ENCODE measurements at places on chromosomes 11 and 22.

- peak; percentile 43 for DNase-seq
Measured at GRCh38 chr11:128482512-128483191, 104.7 kb downstream of the ETS1 start.

GRCh38 chr11:16953663-16954062 lies 60.6 kb downstream of the PLEKHA7 start:
- no peak for DNase-seq

- no peak for DNase-seq
Measured at GRCh38 chr11:66844496-66845142, 1.4 kb downstream of the RCE1 start.

DNA sequence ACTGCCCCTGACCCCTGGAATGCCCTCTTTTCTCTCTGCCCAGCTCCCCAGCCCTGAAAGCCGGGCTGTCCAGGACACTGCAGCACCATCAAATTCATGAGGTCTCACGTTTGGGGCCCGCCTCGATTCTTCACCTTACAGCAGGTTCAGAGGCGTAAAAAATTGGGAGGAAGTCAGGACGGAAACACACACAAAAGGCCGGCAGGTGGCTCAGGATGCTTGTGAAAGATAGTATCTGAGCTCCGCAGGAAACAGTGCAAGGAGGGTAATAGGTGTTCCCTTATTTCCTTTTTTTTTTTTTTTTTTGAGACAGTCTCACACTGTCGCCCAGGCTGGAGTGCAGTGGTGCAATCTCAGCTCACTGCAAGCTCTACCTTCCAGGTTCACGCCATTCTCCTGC lies 4.1 kb downstream of the RFPL2 start:
- no peak for DNase-seq

- peak; percentile 77 for DNase-seq
Measured at GRCh38 chr11:122717264-122717867, 61.8 kb downstream of the UBASH3B start.

DNA sequence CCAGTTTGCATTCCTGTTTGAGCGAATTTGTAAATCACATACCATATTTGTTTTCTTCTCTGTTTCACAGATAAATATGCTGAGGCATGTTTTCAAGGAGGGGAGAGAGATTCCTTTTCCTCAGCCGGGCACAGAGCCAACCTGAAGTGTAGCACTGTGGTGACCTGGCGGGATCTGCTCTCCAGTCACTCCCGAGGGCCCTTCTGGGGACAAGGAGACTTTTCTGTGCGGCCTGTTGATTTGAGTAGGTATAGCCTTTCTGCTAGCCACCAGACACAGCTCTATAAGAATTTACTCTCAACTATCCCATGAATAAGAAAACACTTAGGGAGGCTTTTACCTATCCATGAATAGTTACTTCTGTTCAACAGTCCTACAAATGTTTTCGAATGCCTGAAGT lies 63.5 kb upstream of the FDX1 start:
- DNase-seq, result no peak

DNA sequence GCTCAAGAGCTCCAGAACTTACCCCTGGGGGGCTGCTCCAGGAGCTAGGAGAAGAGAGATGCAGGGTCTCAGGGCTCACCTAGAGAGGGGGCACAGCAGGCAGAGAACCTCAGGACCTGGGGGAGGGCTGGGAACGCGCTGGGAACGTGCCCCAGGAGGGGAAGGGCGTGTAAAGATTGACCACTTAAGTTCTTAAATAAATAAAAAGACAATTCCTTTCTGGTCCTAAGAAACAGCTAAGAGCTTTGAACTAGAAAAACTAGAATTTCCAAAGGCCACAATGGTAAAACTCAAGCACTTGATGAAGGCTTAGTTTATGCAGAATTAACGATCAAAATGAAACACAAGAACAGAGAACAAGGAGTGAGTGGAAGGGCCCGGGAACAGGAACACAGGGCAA lies 89.1 kb downstream of the CELSR1 start:
- DNase-seq, result no peak

DNA sequence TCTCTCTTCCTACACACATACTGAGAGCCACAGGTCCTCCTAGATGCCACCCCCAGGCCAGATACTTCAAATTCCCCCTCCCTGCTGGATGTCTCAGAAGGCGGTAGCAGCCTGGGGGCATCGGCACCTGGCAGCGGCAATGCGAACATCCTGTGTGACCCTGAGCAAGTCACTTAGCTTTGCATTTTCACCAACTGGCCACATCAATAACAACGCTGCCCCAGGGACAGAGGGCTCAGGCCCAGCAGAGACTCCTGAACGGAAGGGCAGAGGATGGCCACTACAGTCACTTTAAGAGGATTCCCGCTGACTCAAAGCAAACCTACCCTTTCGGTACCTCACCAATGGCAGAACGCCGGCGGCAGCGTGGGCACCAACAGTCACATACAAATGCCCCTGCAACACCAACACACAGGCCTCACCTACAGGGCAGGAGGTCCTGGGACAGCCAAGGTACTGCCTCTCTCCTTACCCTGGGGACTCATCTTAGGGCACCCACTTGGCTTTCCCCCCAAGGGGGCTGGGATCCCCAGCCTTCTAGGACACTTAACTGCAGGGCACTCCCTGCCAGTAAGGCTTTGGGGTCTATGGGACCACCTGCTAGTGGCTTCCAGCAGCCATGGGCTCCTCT lies 1.6 kb downstream of the LMO1 start:
- no peak for DNase-seq

- DNase-seq, result no peak
Measured at GRCh38 chr22:19568337-19569275, 44.4 kb upstream of the CLDN5 start.

DNA sequence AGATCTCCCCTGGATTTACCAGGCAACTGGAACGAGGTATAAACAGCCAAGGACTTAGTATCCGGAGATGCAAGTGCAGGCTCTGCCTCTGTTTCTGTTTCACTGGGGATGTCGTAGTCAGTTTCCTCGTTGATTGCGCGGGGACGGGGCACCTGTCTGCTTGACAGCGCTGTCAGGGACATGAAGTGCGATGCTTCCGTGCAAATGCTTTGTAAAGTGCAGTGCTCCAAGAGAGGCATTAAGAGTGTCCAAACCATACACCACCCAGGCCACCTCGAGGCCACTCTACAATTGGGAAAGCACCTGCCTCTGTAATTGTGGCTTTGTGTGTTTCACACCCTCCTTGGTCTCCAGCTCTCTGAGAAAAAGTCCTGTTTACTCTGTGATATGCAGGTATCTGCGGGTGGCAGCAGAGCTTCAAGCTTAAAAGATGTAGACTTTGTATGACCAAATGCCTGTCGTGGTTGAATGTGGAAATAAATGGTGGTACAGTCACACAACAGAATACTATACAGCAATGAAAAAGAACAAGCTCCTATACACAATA lies 18.6 kb upstream of the CD5 start:
- no peak for DNase-seq

- no peak for DNase-seq
Measured at GRCh38 chr11:37907436-37908218, 1309.6 kb upstream of the RAG2 start.

- DNase-seq, result peak; percentile 81
Measured at GRCh38 chr22:45314786-45315185, 5.1 kb downstream of the FAM118A start.

- peak; percentile 68 for DNase-seq
Measured at GRCh38 chr22:41382098-41382578, 396 bp downstream of the TEF start.

GRCh38 chr11:35558513-35558912 lies 33.1 kb upstream of the PAMR1 start:
- DNase-seq, result no peak

GRCh38 chr22:39665229-39665628 lies 94.7 kb downstream of the CACNA1I start:
- DNase-seq, result no peak

DNA sequence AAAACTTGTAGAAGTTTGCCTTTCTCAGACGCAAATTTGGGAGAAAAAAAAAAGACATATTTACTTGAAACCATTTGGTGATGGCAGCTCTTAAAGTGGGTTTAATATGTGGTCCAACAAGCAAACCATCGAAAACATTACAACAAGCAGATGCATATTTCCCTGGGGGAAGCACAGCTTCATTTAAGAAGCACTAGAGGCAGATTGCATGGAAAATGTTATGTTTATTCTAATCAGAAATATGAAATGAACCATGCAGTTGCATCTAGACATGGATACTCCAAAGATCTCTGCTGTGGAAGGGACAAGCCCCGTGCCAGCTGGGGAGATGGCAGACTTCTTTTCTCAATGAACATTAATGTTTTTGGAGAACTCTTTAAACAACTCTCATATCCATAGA lies 57.4 kb upstream of the PARVA start:
- DNase-seq, result no peak

GRCh38 chr11:44286268-44286880 lies 23.6 kb downstream of the ALX4 start:
- DNase-seq, result peak; percentile 82

DNA sequence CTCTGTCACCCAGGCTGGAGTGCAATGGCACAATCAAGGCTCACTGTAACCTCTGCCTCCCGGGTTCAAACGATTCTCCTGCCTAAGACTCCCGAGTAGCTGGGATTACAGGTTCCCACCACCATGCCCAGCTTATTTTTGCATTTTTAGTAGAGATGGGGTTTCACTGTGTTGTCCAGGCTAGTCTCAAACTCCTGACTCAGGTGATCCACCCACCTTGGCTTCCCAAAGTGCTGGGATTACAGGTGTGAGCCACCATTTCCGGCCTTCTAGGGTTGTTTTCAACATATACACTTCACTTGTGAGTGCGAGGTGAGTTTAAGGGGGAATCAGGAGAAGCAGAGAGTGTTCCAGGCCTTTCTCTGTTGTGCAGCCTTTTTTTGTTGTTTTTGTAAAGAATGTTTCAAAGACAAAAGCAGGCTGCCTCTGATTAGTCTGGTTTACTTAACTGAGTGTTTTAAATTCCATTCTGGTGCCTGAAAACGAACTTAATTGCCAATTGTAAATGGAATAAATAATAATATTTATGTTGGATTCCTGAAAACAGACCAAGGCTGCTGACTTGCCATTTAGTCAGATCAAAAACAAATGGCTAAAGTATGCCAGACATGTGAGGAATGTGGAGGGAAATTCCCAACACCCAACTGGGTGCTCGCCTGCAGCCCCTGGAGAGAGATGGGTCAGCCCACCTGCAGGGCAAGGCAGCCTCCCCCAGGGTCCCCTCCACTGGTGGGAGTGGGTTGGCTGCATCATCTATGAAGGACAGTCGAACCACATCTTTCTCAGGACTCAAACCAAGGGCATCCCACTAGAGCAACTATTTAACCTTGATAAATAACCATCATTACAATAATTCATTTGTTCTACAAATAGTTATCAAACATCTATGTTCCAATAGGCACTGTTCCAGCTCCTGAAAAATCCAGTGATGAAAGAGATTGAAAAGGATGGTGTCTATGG lies 4.6 kb upstream of the RANGAP1 start:
- DNase-seq, result no peak

GRCh38 chr11:134949121-134950090 lies 537.4 kb upstream of the B3GAT1 start:
- no peak for DNase-seq

- no peak for DNase-seq
Measured at GRCh38 chr11:10490398-10491241, 35.6 kb downstream of the AMPD3 start.

- DNase-seq, result no peak
Measured at GRCh38 chr22:46055181-46055875, 78.4 kb upstream of the WNT7B start.

GRCh38 chr11:11288972-11289616 lies 64.0 kb downstream of the CSNK2A3 start:
- DNase-seq, result no peak

DNA sequence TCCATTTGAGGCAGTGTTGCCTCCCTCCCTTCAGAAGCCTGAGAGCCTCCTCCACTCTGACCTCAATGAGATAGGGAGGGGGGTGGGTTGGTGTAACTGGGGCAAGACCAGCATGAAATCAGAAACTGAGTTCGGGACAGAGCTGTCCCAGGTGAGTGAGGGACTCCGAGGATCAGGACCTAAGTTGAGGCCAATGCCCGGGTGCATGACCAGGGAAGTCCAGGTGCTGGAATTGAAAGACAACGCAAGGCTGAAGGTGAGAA lies 40.8 kb upstream of the ZBED5 start:
- DNase-seq, result peak; percentile 28

DNA sequence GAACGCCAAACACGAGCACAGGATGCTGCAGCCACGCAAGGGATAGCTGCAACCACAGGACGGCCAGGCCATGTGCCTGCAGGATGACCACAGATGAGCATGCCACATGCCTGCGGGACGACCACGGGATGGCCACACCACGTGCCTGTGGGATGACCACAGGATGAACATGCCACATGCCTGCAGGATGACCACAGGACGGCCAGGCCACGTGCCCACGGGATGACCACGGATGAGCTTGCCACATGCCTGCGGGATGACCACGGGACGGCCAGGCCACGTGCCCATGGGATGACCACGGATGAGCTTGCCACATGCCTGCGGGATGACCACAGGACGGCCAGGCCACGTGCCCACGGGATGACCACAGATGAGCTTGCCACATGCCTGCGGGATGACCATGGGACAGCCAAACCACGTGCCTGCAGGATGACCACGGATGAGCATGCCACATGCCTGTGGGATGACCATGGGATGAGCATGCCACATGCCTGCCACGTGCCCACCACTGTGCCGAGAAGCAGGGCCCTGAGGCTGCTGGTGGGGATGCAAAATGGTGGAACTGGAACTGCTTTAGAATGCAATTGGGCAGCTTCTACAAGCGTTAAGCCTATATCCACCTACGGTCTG lies 12.8 kb upstream of the MOB2 start:
- DNase-seq, result no peak

DNA sequence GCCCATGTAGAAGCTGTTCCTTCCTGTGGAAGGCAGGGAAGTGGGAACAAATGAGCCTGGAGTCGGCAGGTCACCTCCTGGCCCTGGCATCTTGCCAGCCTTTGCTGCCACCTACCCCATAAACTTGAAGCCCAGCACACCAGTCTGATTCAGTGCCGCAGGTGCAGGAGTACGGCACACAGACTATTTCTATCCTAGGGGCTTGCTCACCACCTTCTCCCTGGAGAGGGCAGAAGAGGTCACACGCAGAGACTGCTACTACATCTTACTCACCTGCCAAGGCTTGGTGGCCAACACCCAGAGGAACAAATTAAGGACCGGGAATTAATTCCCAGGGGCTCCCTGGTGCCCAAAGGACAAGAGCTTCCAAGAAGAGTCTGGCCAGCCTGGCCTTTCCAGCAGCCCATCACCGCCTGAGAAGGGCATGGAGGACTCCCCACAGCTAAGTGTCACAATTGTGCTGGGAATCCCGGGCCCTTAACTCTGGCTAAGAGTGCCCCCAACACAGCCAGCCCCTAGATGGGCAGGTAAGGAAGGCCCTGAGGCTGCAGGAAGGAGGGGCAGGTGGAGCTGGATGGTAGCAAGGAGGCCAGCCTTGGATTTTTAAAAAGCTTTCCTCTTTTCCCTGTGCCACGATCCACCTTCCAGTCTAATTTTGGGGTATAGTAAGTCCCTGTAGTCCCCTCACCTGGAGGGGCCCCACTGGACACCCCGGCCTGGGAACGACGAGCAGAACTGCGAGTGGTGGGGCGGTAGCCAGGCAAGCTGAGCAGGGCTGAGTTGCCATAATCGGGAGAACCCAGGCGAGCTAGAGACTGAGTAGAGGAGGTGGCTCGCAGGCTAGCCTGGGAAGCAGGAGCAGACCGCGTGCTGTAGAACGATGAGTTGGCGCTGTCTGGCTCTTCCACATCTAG lies 6.9 kb downstream of the IL18BP start:
- DNase-seq, result no peak

GRCh38 chr11:118834427-118835028 lies 43.6 kb upstream of the DDX6 start:
- DNase-seq, result no peak

Measured in hematopoietic multipotent progenitor cell treated with erythropoietin and hydrocortisone succinate and interleukin-3 and kit ligand, for 6 days (in vitro differentiated cells).